ENCODE measurements at places on chromosomes 2 and 18.

DNA sequence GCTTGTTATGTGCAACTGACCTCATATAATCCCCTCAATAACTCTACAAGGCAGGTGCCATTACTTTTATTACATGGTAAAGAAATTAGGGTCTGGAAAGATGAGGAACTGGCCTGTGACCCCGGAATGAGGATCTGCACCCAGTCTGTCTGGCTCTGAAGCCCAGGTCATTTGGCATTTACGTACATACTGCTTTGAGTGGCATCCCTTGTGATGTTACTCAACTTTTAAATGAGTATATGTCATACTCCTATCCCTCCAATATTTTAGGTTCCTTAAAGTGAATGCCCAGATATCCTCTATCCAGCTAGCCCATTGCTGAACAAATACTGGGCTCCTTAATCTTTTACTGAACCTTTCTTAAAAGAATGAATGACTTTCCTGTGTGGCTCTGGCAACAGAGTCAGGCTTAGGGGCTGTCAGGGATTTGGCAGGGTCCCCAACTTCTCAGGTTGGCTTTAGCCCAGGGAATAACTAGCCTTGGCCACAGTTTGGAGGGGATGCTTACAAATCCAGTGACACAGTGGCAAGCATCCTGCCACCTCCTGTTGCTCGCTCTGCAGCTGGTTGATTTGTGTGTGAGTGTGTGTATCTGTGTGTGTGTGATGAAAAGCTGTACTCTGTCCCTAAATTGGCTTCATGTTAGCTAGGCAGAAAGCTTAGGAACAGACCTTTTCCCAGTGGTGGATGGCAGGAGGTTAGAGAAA is 3.4 kb upstream of the CXCR4 start:
- no peak for DNase-seq

DNA sequence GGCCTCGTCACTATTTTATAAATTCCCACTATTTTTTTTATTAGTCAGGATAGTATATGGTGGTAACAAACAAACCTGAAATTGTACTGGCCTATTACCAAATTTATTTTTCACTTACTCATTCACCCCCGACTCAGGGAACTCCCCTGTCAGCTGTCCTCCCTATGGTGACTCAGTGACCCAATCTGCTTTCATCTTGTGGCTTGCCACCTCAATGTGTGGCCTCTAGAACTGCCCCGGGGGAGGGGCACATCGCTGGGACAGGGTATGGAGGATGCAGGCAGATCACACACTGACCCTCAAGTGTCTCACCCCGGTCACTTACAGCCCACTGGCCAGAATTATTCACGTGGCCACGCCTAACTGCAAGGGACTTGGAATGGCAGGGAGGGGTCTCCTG is 71.6 kb downstream of the ACTR2 start:
- no peak for DNase-seq

DNA sequence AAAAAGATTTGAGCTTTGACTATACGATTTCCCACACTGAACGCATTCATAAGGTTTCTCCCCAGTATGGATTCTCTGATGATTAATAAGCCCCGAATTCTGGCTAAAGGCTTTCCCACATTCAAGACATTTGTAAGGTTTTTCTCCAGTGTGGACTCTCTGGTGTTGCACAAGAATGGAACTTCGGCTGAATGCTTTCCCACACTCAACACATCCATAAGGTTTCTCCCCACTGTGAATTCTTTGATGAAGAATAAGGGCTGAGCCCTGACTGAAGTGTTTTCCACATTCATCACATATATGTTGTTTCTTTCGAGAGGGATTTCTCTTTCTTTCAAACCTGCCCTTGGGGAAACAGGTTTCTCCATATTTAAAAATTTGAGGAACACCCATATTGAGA is 6.9 kb downstream of the ZNF24 start:
- DNase-seq, result no peak

DNA sequence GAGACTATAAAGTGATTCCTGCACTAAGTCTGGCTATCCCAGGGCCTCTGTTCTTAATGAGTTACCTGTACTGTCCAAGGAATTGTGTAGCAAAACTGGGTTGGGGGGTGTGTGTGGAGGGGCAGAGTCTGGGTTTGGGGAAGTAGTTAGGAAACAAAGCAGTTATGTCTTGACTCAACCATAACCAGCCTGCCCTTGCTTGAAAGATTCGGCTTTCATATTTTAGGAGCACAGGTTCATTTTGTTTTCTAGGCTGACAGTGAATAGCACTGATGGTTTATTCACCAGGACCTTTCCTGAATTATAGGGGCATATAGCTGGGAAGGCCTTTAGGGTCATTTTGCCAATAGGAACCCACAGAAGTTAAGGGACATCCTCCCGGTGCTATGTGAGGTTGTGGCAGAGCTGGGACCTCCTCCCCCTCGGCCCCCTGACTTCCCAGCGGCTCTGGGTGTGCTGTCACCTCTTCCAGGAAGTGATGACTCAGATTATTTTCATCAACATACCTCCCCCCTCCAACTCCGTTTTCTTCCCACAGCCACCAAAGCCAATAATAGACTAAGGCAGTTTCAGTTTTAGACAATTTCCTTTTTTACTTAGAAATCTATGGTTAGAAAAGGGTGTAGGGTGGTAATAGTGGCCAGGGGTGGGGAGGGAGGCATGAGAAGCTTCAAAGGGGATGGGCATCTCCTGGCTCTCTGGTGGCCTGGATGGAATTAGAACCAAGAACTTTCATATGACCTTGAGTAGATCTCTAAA is 44.8 kb downstream of the SETBP1 start:
- DNase-seq, result no peak

- DNase-seq, result no peak
Measured at GRCh38 chr18:64747803-64748202, 598.9 kb upstream of the LINC00305 start.
